CD4-positive, alpha-beta T cell (primary cell): ENCODE measurements at places on chromosomes 2 and 18.

- no peaks in the 10 kb centered on the region for H3K36me3 ChIP-seq
- no peak overlapping the region for H3K27ac ChIP-seq
- no peaks in the 10 kb centered on the region for H3K27me3 ChIP-seq
- no peaks in the 10 kb centered on the region for H3K4me1 ChIP-seq
These were observed 6.1 kb downstream of the MAB21L4 start for GRCh38 chr2:240889601-240890560.

DNA sequence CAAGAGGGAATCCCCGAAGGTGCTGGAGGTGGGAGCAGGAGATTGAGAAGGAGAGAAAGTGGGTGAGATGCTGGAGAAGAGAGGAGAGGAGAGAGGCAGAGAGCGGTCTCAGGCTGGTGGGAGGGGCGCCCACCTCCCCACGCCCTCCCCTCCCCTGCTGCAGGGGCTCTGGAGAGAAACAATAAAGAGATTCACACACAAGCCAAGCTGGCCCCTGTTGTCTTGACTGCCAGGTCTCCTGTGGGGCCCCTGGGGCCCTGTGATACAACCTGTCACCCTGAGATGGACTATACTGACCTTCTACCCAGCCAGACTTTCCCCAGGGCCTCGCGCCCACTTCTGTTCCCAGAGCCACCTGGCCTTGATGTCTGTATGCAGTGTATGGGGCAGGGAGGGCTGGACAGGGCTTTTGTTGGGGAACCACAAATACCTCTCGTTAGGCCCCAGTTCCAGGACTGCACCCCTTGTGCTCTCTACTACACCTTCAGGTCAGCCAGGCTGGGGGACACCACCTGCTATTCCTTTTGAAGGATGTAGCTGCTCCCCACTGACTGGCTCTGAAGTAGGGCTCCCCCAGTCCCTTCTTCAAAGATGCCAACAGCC, 8.0 kb upstream of the SPEG start:
- H3K4me3 ChIP-seq, result no peak overlapping the region
- H3K4me1 ChIP-seq, result no peaks in the 10 kb centered on the region
- H3K36me3 ChIP-seq, result no peaks in the 10 kb centered on the region
- no peaks in the 10 kb centered on the region for H3K27me3 ChIP-seq
- H3K27ac ChIP-seq, result no peak overlapping the region

- no peaks in the 10 kb centered on the region for H3K27me3 ChIP-seq
- no peaks in the 10 kb centered on the region for H3K4me1 ChIP-seq
- no peak overlapping the region for H3K4me3 ChIP-seq
These were observed 423.2 kb upstream of the NRP2 start for GRCh38 chr2:205259121-205259520.

DNA sequence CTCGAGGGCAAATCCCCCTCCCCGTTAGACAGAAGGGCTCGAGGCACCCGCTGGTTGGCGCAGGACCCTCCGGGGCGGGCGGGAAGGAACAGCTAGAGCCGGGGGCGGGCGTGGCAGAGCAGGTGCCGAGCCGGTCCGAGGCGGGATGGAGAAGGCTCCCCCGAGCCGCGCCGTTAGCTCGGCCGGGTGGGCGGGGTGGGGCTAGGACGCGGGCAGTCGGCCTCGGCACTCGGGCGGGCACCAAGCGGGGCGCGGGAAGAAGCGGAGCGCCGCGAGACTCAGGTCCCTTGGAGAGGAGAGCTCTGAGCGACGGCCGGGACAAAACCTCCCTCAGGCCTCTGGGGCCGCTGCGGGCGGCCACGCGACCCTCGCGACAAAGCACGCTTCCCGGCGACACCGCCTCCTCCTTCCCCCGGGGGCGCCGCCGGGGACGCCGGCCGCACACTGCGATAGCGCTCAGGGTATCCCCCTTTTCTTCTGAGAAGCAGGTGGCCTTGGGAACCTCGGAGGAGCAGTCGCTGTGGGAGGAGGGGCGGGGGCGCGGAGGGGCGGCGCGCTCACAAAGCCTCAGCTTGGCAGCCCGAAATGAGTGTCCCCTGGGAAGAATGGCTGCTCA, 721 bp downstream of the FHOD3 start:
- H3K27me3 ChIP-seq, result peaks cover 43% of the 10 kb centered on the region
- no peaks in the 10 kb centered on the region for H3K36me3 ChIP-seq
- no peak overlapping the region for H3K27ac ChIP-seq
- H3K4me1 ChIP-seq, result peaks cover 9% of the 10 kb centered on the region
- H3K4me3 ChIP-seq, result no peak overlapping the region

GRCh38 chr2:173185437-173185836, 109.8 kb downstream of the MAP3K20 start:
- H3K27ac ChIP-seq, result no peak overlapping the region
- DNase-seq, result no peak
- H3K27me3 ChIP-seq, result no peaks in the 10 kb centered on the region
- no peaks in the 10 kb centered on the region for H3K36me3 ChIP-seq
- no peaks in the 10 kb centered on the region for H3K4me1 ChIP-seq
- no peak overlapping the region for H3K4me3 ChIP-seq

DNA sequence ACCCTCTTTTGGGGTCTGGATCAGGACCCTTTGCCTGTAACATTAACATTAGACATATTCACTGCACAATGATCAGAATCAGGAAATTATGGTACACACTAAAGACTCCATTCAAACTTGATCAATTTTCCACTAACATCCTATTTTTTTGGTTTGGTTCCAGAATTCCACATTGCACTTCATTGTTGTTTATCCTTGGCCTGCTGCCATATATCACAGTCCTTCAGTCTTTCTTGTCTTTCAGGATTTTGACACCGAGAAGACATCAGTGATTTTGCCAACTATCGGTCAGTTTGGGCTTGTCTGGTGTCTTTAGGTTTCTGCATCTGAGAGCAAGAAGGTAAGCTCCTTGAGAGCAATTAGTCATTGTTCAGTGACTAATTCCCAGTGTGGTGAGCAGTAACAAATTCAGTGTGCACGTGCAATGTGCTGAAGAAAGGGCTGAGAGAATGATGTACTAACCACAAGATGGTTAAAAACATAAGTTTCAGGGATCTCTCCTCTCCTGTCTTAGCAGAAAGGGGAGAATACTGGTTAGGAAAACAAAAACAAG, 23.5 kb downstream of the MARCHF4 start:
- H3K27ac ChIP-seq, result no peak overlapping the region
- H3K4me3 ChIP-seq, result no peak overlapping the region
- H3K36me3 ChIP-seq, result no peaks in the 10 kb centered on the region
- no peak for DNase-seq
- peaks cover 59% of the 10 kb centered on the region for H3K4me1 ChIP-seq

GRCh38 chr2:7180638-7181370, 263.6 kb downstream of the RNF144A start:
- no peaks in the 10 kb centered on the region for H3K4me1 ChIP-seq
- no peak overlapping the region for H3K4me3 ChIP-seq
- H3K27me3 ChIP-seq, result no peaks in the 10 kb centered on the region
- no peak for DNase-seq

DNA sequence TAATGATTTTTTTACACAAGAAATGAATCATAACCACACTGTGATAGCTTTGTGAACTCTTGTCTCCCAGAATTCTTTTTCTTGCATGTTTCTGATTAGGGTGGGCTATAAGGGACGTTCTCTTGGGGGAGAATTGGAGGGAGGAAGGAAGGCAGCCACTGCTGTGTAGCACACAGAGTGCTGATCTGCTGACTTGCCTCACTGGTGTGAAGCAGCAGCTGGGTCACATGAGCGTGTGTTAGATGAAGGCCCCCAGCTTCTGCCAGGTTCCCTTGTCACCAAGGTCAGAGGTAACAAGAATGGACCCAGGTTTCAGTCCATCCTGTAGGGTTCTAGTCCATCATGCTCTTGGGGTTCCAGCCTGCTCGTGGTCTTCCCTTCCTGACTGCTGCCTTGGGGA, 107.4 kb upstream of the GLI2 start:
- DNase-seq, result no peak
- H3K36me3 ChIP-seq, result no peaks in the 10 kb centered on the region
- H3K4me1 ChIP-seq, result no peaks in the 10 kb centered on the region
- no peaks in the 10 kb centered on the region for H3K27me3 ChIP-seq
- H3K27ac ChIP-seq, result no peak overlapping the region

GRCh38 chr2:207498427-207498826, 31.3 kb upstream of the CREB1 start:
- no peaks in the 10 kb centered on the region for H3K27me3 ChIP-seq
- H3K4me1 ChIP-seq, result no peaks in the 10 kb centered on the region
- no peak overlapping the region for H3K27ac ChIP-seq
- no peaks in the 10 kb centered on the region for H3K36me3 ChIP-seq

- no peak overlapping the region for H3K27ac ChIP-seq
- no peak for DNase-seq
- H3K36me3 ChIP-seq, result no peaks in the 10 kb centered on the region
- peaks cover 5% of the 10 kb centered on the region for H3K27me3 ChIP-seq
- H3K4me3 ChIP-seq, result no peak overlapping the region
These were observed 75.8 kb upstream of the MAP3K20 start for GRCh38 chr2:172999641-173000386.

GRCh38 chr2:38650717-38651116, 15.2 kb upstream of the GALM start:
- H3K36me3 ChIP-seq, result no peaks in the 10 kb centered on the region
- DNase-seq, result no peak
- no peaks in the 10 kb centered on the region for H3K27me3 ChIP-seq
- no peak overlapping the region for H3K27ac ChIP-seq

DNA sequence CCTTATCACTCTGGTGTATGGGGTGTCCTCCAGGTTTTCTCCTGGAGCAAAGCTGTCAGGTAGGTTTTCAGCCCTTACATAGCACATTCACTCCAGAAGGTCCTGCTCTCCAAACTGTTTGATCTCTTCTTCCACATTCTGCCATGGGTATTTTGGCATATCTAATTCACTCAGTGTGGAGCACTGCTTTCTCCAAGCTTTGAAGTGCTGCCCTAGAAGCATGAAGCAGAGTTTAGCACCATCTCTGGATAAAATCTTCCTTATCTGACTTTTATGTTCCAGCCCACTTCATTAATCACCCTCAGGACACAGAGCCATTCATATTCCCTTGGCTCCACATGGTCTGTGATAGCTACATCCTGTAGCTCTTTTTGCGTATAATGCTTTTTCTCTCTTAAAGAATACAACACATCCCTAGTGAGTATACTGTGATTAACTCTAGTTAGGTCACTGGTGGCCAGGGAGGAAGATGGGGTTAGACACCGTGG, 56.7 kb upstream of the ARHGAP28 start:
- no peak for DNase-seq
- no peaks in the 10 kb centered on the region for H3K27me3 ChIP-seq
- no peaks in the 10 kb centered on the region for H3K4me1 ChIP-seq
- no peak overlapping the region for H3K4me3 ChIP-seq

DNA sequence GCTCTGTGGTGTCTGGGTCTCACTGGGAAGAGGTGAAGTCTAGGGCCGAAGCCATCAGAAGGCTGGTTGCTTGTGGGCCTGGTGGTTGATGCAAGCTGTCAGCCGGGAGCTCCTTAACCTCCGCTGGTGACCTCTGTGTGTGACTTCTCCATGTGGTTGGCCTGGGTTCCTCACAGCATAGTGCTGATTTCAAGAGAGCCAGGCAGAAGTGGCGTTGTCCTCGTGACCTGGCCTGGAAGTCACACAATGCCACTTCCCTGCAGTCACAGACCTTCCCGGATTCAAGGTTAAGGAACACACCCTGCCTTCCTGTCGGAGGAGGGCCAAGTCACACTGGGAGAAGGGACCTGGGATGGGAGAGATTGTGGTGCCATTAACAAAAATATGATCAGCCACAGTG, 303.7 kb upstream of the HS6ST1 start:
- no peak overlapping the region for H3K4me3 ChIP-seq
- no peak overlapping the region for H3K27ac ChIP-seq
- no peaks in the 10 kb centered on the region for H3K27me3 ChIP-seq
- DNase-seq, result no peak
- H3K4me1 ChIP-seq, result no peaks in the 10 kb centered on the region

GRCh38 chr18:39805218-39805617, 2149.8 kb upstream of the PIK3C3 start:
- H3K27ac ChIP-seq, result no peak overlapping the region
- H3K36me3 ChIP-seq, result no peaks in the 10 kb centered on the region
- DNase-seq, result no peak
- no peak overlapping the region for H3K4me3 ChIP-seq

DNA sequence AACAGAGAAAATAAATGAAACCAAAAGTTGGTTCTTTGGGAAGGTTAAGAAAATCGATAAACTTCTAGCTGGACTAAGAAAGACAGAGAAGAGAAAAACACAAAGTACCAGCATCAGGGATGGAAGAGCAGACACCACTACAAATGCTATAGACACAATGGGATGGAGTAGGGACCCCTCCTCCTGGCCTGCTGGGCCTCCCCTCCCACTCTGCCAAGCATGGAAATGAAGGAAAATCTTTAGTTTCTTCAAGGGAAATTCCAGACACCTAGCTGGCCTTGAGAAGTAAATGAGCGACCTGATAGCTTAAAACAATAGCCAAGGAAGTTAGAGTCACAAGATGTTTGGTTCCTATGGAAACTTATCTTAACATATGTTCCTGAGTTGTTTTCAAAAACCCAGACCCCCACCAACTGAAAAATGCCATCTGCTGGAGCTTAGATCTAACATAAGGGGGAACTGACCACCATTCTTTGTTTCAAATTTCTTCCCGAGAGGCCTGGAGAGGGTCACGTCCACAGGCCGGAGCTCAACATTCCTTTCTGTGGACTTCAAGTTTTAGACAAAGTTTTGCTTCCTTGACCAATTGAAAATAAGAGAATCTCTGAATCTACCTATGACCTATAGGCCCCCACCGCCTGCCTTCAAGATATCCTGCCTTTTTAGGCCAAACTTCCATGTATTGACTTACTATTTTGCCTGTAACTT, 101.9 kb downstream of the BIN1 start:
- no peaks in the 10 kb centered on the region for H3K27me3 ChIP-seq
- no peak for DNase-seq
- H3K4me3 ChIP-seq, result no peak overlapping the region
- H3K36me3 ChIP-seq, result no peaks in the 10 kb centered on the region

GRCh38 chr2:6359964-6360363, 505.7 kb downstream of the CMPK2 start:
- no peak overlapping the region for H3K4me3 ChIP-seq
- no peaks in the 10 kb centered on the region for H3K27me3 ChIP-seq
- H3K36me3 ChIP-seq, result no peaks in the 10 kb centered on the region
- H3K27ac ChIP-seq, result no peak overlapping the region
- H3K4me1 ChIP-seq, result no peaks in the 10 kb centered on the region
- no peak for DNase-seq

DNA sequence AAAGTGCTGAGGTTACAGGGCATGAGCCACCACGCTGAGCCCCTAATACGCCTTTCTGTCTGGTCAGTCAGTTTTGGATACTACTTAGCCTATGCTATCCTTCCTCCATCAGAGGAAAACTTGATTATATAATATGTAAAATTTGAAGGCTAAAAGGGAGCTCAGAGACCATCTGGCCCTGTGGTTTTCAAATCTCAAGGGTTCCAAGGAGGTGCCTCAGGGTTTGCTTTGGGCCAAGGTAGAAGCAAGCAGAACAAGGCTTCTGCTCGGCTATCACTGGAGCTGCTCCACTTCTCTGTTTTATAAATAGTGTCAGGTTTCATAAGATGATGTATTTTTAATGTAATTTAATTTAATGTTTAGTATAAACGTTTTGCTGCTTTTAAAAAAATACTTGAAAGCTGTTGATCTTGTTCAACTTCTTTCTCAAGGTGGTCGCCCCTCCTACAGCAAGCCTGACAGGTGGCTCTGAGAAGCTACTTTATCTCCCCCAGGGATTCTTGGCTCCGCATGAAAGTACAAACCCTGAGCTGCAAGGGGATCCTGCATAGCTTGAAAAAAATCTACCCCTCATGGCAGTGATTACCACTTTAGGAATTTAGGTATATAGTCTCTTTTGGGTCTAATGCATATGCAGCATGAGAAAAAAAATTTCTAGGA, 290.3 kb downstream of the CNTNAP5 start:
- H3K36me3 ChIP-seq, result no peaks in the 10 kb centered on the region
- no peaks in the 10 kb centered on the region for H3K4me1 ChIP-seq
- DNase-seq, result no peak
- H3K27ac ChIP-seq, result no peak overlapping the region
- no peaks in the 10 kb centered on the region for H3K27me3 ChIP-seq
- H3K4me3 ChIP-seq, result no peak overlapping the region

- DNase-seq, result no peak
- no peak overlapping the region for H3K27ac ChIP-seq
- H3K4me3 ChIP-seq, result no peak overlapping the region
These were observed 316.0 kb downstream of the SOX11 start for GRCh38 chr2:6008186-6008585.
